IPS DF 6.9 (cell line): ENCODE measurements at places on chromosomes 16 and 17.

DNA sequence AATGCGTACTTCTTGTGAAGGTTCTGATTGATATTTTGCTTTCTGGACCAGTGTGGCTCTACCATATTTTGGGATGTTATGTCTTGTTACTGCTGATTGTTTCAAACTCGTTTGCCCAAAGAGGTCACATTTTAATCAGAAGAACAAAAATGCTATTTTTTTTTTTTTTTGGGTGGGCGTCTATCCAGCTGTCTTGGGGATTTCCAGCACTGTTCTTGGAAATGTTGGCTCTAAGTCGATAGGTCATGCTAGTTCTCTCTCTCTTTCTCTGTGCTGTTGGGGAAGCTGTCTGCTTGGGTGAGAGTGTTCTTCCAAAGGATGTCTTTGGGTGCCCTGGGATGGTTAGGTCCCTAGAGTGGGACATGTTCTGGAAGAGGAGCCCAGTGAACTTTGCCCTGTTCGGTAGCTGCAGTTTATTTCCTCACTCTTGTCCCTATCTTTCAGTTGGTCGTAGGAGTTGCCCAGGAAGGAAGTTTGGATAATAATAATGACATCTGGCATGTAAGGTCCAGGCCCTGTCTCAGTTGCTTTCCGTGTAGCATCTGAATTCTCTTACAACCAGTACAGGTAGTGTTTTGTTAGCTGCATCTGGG lies 2.9 kb downstream of the IRF8 start:
- no peak for DNase-seq

DNA sequence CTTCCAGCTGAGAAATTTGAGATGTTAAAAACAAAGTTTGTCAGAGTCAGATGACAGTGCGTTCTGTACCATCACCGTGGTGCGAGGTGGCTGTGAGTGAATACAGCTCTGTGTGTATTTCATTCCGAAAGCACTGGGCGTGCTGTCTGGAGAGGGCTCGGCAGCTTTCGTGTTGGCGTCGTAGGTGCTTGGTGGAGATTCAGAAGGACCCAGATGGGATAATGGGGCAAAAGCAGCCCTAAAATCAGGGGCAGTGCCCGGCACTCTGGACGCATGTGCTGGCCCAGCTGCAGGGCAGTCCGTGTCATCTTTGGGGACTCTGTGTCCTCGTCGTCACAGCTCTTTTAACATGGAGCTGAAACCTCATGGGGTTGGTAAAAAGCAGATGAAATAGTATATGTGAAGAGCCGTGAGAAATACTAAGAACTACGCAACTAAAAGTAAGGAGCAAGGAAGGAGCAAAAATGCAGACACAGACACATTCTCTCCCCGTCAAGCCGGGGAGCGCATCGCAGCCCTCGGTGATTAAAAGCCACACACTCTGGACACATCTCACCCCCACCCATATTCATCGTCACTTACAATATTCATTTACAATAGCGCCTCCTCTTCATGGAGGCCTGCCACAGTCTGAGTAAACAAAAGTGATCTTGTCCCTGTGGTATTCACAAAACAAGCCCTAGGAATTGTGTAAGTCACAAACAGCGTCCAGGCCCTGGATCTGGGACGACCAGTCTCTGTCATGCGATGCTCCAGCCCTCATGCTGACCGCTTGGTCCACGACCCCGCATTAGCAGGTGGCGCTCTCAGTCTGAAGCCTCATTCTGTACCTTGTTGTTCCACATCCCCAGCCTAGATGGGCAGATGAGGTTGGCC lies 206.7 kb downstream of the RPTOR start:
- no peak for DNase-seq

GRCh38 chr17:79671085-79671694 lies 59.6 kb upstream of the ENPP7 start:
- DNase-seq = no peak

DNA sequence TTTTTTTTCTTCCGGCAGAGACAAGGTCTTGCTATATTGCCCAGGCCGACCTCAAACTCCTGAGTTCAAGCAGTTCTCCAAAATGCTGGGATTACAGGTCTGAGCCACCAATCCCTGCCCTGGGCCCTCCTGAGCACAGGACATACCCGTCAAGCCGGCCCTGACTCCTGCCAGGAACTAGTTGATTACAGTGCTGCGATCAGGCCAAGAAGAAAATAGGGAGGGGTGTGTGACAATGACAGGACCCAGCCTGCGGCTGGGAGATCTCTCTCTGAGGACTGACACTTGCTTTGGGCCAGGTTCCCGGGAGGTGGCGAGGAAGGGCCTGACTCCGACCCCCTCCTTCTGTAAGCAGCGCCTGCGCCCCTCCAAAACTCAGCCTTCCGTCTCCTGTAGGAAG lies 276.6 kb downstream of the MRTFB start:
- no peak for DNase-seq
